ENCODE measurements at places on chromosomes 6 and 20. TPM values are rescaled to one million over a fixed set of nuclear protein-coding genes. Genes with fewer than 3 reads are reported as not detected.

GRCh38 chr6:136738692-136739057 lies 53.6 kb downstream of the MAP3K5 start:
- H3K27me3 ChIP-seq: peaks cover 3% of the 10 kb centered on the region
- H3K36me3 ChIP-seq: no peaks in the 10 kb centered on the region
- H3K4me1 ChIP-seq: no peaks in the 10 kb centered on the region
- H3K4me3 ChIP-seq: no peak overlapping the region

Gene CENPQ
- 12.1 TPM for total RNA-seq

GRCh38 chr20:23643659-23644058 lies 5.9 kb upstream of the CST3 start:
- H3K4me3 ChIP-seq: no peak overlapping the region
- H3K4me1 ChIP-seq: no peaks in the 10 kb centered on the region
- no peak overlapping the region for H3K27ac ChIP-seq
- no peaks in the 10 kb centered on the region for H3K27me3 ChIP-seq
- H3K36me3 ChIP-seq: no peaks in the 10 kb centered on the region

Gene SLC52A3
- total RNA-seq: not detected

DNA sequence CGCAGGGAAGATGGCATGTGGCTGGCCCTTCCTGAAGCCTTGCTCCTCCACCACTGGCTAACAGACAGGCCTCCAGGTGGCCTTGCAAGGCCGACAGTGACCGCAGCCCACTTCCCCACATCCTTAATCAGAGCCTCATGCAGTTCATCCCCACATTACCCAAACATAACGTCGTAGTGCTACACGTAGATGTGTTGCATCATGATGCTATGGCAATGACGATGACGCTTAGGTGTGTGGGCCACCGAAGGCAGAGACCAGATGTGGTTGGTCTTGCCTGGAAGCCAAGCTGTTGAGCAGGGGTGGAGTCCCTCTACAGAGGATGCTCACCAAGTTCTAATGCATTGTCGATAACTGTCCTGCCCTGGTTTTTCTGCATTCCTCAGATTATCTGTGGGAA lies 5.6 kb downstream of the CD93 start:
- no peak for DNase-seq
- no peak overlapping the region for H3K27ac ChIP-seq
- H3K4me1 ChIP-seq: peaks cover 15% of the 10 kb centered on the region
- H3K36me3 ChIP-seq: no peaks in the 10 kb centered on the region

- H3K27me3 ChIP-seq: no peaks in the 10 kb centered on the region
- H3K27ac ChIP-seq: no peak overlapping the region
- H3K4me1 ChIP-seq: no peaks in the 10 kb centered on the region
- no peak for DNase-seq
Measured at GRCh38 chr6:142416179-142416578, 114.4 kb downstream of the ADGRG6 start.

GRCh38 chr6:53313784-53314400 lies 34.9 kb downstream of the ELOVL5 start:
- H3K4me1 ChIP-seq: peaks cover 38% of the 10 kb centered on the region
- H3K36me3 ChIP-seq: peaks cover 2% of the 10 kb centered on the region
- H3K4me3 ChIP-seq: no peak overlapping the region
- H3K27me3 ChIP-seq: no peaks in the 10 kb centered on the region
- no peak for DNase-seq

Gene ANKRD66
- total RNA-seq: not detected

Gene SPO11
- not detected for total RNA-seq

- DNase-seq: no peak
- H3K4me3 ChIP-seq: no peak overlapping the region
- H3K27ac ChIP-seq: peak overlapping the region; percentile 48
- H3K36me3 ChIP-seq: no peaks in the 10 kb centered on the region
Measured at GRCh38 chr6:143967706-143968376, 40.2 kb downstream of the PLAGL1 start.

GRCh38 chr6:35381132-35381531 lies 38.8 kb downstream of the PPARD start:
- H3K4me3 ChIP-seq: no peak overlapping the region
- no peak overlapping the region for H3K27ac ChIP-seq
- peaks cover 26% of the 10 kb centered on the region for H3K36me3 ChIP-seq
- H3K4me1 ChIP-seq: peaks cover 17% of the 10 kb centered on the region
- H3K27me3 ChIP-seq: no peaks in the 10 kb centered on the region

DNA sequence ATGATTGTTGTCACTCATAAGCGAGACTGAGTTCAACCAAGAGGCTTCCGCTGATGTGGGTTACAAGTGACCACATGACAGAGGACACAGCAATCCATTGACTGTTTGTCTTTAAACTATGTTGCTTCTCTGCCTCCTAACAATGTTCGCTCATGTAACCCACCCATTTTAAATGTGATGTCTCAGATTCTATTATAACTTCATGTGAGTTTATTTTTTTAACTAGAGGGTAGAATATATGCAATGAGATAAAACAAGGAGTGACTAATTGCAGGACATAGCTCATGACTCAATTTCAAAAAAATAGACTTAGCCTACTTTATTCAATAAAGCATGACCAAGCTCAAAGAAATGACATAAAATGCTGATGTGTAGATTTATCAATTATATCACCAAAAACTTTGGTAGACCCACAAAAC lies 119.2 kb upstream of the SASH1 start:
- H3K27me3 ChIP-seq: no peaks in the 10 kb centered on the region
- no peak overlapping the region for H3K27ac ChIP-seq
- H3K4me3 ChIP-seq: no peak overlapping the region
- DNase-seq: no peak

Gene SLC35F1
- total RNA-seq: 41.4 TPM

DNA sequence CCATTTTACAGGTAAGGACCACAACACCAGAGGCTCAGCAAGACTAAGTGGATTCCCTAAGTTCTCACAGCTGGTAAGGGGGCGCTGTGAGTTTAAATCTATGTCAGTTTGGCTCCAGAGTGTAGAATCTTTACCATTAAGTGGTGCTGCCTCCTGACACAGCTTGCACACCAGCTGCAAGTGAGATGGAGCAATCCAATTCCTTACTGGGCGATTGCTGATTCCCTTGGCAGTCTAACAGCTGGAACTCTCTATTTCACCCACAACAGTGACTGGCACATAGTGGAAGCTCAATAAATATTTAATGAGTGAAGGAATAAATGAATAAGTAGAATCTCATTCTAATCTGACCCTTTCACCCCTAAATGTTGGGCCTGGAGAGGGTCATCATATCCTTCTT lies 176.7 kb downstream of the CLIC5 start:
- no peaks in the 10 kb centered on the region for H3K36me3 ChIP-seq
- H3K27ac ChIP-seq: no peak overlapping the region
- DNase-seq: no peak
- H3K27me3 ChIP-seq: no peaks in the 10 kb centered on the region
- peaks cover 9% of the 10 kb centered on the region for H3K4me1 ChIP-seq

GRCh38 chr6:108071736-108072276 lies 2.7 kb downstream of the OSTM1 start:
- H3K4me1 ChIP-seq: peaks cover 18% of the 10 kb centered on the region
- no peak for DNase-seq
- no peaks in the 10 kb centered on the region for H3K36me3 ChIP-seq
- no peak overlapping the region for H3K27ac ChIP-seq
- no peaks in the 10 kb centered on the region for H3K27me3 ChIP-seq

Gene CAGE1
- total RNA-seq: 0.16 TPM

- no peaks in the 10 kb centered on the region for H3K4me1 ChIP-seq
- DNase-seq: no peak
Measured at GRCh38 chr20:13545790-13546189, 92.9 kb downstream of the TASP1 start.

DNA sequence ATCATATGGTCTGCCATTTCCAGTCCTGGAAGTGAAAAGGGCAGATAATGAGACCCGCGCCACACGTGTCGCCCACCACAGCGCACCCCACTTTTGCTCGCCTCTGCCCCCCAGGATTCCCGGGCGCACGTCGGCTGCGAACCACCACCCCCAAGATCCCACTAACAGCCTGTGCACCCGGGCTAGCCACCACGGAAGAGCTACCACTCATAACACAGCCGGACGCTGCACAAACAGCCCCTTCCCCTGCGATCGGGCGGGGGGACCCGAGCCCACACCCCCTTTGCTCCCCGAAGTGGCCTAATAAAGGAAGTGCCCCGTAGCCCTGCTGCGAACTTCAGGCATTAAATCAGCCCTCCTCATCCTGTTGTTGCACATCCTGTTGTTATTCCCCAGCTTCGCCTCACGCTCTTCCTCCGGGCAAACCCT lies 506 bp downstream of the CITED2 start:
- DNase-seq: no peak
- peak overlapping the region; percentile 100 for H3K4me3 ChIP-seq
- H3K4me1 ChIP-seq: peaks cover 51% of the 10 kb centered on the region
- H3K27ac ChIP-seq: peak overlapping the region; percentile 98
